ENCODE measurements at places on chromosomes 16 and 17. TPM values are rescaled to one million over a fixed set of nuclear protein-coding genes. Genes with fewer than 3 reads are reported as not detected.

DNA sequence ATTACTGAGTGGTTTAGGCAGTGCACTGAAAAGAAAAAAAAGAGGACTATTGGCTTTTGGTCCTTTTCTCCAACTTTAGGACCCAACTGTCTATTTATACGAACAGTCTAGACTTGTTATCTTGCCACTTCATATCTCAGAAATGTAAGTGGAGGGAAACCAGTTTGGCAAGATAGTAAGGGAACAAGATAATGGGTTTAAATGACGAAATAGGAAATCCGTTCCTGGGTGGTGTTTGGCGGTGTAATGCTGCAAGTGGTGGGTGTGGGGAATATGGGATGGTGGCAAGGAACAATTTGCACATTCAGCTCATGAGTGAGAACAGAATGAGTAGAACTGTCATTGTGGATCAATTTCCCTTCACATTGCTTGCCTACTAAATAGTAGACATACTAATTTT is 44.7 kb downstream of the GRB7 start:
- no peak for ATAC-seq

The CCDC57 gene
- 37.7 TPM for total RNA-seq

GRCh38 chr17:79670537-79671084 is 59.8 kb upstream of the RBFOX3 start:
- ATAC-seq = no peak

DNA sequence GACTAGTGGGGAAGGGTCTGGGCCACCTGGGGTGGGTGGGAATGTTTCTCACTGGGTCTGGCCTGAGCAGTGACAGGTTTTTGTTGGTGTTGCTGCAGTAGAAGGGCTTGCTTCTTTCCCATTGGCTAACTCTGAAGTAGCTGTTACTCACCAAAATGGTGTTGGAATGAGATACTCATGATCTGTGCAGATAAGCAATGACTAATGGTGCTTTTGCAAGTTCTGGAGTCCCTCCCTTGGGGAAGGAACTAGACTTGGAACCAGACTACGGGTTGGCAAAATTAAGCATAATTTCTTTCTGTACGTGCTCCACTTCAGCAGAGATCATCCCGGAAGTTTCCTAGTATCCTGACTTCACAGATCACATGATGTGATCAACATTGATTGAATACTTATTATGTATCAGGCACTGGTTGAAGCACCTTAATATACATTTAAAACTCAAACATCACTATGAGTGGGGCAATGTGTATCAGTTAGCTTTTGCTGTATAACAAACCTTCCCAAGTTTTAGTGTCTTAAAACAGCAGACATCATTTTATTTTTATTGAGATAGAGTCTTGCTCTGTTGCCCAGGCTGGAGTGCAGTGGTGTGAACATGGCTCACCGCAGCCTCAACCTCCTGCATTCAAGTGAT is 30.1 kb downstream of the CHP2 start:
- ATAC-seq = no peak

DNA sequence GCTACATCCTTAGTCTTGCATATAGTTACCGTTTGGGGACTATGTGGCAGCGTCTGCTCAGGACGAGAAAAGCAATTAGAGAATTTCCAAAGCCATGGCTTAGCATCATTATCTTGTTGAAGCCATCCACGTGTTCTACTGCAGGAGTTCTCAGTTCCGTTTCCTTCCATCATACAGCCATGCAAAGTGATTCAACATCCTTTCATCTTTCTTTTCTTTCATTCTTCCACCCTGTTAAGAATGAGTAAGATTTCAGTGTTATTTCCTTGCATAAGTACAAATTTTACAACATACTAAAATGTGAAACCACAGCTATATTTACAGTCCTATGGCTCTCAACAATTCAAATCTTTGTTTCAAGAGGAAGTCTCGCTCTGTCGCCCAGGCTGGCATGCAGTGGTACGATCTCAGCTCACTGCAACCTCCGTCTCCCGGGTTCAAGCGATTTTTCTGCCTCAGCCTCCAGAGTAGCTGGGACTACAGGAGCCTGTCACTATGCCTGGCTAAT is 3.8 kb downstream of the MARF1 start:
- peak; percentile 60 for ATAC-seq

The KRTAP4-3 gene
- total RNA-seq = not detected

DNA sequence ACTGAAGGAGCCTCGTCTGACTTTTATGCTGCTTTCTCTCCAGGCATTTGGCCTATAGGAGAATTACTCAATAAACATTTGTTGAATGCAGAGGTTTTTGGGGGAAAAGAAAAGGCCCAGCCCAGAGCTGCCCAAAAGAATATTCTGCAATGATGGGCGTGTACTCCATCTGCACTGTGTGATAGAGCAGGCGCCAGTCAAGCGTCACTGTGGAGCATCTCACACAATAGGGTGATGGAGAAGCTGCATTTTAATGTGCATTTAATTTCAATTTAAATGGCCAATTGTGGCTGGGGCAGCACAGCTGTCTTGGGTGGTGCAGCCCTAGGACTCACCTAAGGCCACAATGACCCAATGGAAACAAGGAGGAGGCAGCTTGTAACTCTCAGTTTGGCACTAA is 20.6 kb downstream of the GLYR1 start:
- no peak for ATAC-seq

The CCL4 gene
- 26.1 TPM for total RNA-seq

- no peak for ATAC-seq
Observed at GRCh38 chr16:82242201-82242600, 72.2 kb upstream of the MPHOSPH6 start.

DNA sequence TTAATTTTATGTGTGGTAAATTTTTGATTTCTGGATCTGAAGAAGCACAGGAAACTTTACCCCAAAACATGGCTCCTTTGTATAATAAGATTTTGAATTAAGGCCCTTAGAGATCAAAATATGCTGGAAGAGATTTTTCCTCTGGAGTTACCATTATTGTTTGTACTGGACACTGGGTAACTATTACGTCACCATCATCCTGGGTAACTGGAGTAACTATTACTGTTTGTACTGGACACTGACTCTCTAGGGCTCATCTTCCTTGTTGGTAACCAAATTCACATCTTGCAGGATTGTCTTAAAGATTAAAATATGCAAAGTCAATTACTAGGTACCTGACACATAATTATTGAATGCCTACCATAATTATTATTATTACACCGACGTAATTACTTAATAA is 593.8 kb upstream of the GOT2 start:
- no peak for ATAC-seq

DNA sequence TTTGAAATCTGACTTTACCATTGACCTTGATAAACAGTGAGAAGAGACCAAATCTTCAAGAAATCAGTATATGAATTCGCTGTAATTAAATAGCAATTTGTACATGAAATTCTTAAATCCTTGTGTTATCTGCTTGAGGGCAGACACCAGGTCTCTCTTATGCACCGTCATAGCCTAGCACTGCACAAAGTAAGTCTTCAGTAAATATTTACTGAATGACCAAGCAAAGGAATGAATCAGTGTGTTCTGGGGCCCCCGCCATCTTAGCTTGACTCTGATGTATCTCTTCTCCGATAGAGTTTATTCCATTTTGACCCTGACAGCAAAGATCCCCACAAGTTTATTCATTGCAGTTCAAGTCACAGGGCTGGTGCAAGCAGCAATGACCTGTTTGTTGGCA is 328.0 kb downstream of the TMEM114 start:
- no peak for ATAC-seq

The NIP7 gene
- 26.3 TPM for total RNA-seq

DNA sequence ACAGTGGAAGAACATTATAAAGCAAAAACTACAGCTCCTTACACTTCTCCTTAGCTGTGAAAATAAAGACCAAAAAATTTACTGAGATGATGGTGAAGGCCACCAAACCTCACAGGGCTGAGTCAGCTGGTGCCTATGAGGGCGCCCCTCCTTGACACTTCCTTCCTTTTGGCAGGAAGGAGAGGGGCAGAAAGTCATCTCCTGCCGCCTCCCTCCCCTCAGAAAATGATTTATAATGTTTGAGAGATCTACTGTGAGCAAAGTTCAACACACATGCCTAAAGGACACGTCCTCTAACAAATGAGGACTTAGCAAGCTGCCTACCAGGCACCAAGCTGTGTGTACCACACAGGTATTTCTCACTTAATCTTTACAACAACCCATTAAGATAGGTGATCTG is 245.7 kb downstream of the PRKCA start:
- peak; percentile 52 for ATAC-seq

GRCh38 chr17:72240333-72240732 is 119.5 kb downstream of the SOX9 start:
- ATAC-seq = no peak

GRCh38 chr16:19005561-19006445 is 22.1 kb downstream of the TMC7 start:
- no peak for ATAC-seq

GRCh38 chr16:67579686-67580085 is 17.4 kb downstream of the CTCF start:
- ATAC-seq = no peak

The CFAP119 gene
- total RNA-seq = 2.9 TPM

- ATAC-seq = no peak
Observed at GRCh38 chr16:78091419-78091818, 8.0 kb upstream of the WWOX start.

DNA sequence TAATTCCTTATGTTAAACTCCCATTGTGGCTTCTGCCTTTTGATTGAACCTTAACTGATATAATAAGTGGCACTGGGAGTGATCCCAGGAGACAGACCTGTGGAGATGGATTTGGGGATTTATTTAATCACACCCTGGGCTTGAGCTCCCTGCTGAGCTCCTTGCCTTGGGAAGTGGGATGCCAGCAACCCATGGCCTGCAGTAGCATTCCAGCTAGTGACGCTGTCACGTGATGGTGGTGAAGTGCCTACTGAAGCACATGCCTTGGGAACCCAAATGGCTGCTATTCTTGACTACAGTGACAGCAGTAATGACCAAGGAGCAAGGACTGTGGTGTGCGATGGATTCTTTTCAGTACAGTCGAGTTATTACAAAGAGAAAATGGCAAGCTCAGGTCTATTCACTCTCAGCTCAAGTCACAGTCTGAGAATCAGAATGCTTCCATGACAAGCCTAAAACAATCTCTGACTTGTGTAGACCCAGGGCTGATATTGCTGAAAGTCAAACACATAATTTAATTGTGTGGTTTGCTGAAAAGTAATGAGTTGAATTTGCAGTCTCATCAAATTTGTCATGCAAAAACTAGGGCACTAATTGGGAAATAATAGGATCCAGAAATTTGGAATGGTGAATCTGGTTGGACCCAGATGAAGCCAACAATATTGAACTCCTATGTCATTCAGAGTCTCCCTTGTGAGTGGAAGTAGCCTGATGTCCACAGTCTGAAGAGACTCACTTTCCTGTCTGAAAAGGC is 47.1 kb downstream of the BCL7C start:
- ATAC-seq = no peak

DNA sequence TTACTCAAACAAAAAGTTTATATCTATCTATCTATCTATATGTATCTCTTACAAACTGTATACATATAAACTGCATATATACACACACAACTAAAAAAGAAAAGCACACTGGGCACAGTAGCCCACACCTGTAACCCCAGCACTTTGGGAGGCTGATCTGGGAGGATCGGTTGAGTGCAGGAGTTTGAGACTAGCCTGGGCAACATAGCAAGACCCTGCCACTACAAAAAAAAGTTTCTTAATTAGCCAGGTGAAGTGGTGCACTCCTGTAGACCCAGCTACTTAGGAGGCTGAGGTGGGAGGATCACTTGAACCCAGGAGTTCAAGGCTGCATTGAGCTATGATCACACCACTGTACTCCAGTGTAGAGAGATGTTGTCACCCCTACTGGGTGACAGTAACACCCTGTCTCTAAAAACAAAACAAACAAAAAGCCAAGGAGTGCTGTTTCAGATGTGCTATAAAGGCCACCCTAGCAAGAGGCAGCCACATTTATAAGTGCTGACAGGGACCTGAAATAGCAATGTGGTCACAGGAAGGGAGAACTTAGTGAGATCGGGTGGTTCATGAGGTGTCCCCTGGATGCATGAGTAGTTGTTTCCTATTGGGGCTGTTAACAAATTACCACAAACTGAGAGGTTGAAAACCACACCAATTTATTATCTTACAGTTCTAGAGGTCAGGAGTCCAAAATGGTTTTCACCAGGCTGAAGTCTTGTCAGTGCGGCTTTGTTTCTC is 4.8 kb downstream of the CD2BP2 start:
- ATAC-seq = peak; percentile 73

The MT1E gene
- 0.53 TPM for total RNA-seq

DNA sequence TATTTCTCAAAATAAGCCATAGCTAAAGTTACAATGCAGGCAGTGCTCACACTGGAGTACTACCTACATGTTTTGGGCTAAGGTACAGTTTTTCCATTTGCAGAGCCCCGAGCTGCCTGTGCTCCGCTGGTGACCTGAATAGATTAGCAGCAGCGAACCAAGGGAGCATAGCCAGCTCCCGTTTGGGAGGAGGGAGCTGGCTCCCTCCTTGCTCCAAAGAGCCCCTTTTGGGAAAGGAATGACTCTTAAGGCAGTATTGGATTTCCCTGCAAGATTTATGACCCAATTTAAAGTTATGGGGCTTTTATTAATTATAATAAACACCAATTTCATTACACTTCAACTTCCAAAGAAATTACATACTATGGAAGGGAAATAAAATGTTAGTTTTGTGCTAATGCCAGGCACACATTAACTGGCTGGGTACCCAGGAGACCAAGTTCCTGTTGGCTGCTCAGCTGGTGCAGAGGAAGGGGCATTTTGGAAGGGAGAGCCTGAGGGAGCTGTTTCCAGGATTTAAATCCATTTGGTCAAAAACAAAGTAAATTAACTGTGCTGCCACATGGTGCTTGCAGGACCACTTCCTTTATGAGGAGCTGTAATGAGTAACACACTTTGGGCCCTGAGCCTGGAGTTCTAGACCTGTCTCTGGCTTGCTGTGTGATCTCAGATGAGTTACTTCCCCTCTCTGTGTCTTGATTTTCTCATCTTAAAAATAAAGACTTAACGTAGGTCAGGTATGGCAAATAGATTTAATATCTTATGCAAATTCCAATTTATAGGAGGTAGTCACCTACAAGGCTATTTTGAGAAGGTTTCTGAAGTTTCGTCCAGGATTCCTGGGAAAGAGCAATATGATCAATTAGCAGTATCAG is 362.1 kb upstream of the CCL2 start:
- no peak for ATAC-seq

GRCh38 chr16:77063676-77064016 is 127.3 kb upstream of the MON1B start:
- ATAC-seq = no peak

DNA sequence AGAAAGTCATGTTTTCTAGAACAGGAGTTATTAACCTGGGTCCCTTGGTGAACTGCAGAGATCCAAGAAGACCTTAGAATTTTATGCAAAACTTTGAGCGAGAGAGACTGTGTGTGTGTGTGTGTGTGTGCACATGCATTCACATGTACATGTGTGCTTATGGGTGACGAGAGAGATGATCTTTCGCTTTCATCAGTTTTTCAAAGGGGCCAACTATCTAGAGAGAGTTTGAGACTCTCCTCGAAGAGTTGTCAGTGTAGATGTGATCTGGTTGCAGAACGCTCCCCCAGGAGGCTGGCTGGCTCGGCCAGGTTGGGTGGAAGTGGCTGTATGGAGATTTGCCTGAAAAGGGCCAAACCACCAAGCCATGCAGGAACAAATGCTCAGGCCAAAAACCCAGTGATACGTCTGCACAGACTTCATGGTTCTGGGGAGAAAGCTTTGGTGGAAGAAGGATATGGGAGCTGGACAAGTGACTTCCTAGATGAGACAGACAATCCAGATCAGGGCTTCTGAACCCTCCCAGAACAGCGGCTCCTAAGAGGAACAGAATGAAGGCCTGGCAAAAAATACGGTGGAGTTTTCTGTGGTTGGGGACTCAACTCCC is 6.1 kb downstream of the PIK3R5 start:
- ATAC-seq = no peak

Measured in activated T-helper 17 cell treated with anti-CD3 and anti-CD28 coated beads, Interleukin-2, amount 50 U/mL, for 72 hours (primary cell).